ENCODE measurements at places on chromosomes 13 and 19.
A peak's percentile ranks its signal among the peaks of the same experiment; 100 is the strongest.

DNA sequence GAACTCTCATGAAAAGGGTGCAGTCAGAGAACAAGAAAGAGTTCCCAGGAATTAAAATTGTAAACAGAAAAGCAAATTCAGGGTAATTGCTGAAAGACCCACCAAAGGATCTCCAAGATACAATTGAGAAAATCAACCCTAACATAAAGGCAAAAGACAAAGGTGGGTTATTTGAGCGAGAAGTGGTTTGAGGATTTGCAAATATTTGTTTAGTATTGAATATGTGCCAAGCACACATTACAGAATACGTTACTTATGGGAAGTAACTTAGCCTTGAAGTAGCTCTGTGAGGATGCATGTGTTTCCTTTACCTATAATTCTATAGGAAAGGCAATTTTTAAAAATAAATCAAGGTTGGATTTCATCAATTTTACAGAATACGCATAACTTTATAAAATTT lies 10.0 kb upstream of the CEACAM21 start:
- DNase-seq = no peak

DNA sequence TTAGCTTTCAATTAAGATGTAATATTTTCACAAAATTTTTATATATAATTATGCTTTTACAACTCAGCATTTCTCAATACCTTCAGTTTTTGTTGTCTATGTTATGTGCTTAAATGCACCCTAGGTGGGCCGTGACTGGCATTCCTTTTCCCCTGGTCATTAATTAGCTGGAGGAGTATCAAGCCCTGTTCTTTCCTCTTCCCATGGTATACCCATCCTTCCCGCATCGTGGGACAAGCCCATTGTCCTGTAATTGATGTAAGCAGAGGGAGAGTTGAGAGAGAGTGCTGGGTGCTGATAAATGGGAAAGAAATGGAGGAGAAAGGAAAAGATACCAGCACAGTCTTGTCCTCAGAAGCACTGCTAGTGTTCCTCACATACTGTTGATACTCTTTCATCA lies 591.7 kb downstream of the GPC6 start:
- DNase-seq = no peak

- DNase-seq = no peak
These were observed at the start of gene TMTC4 for GRCh38 chr13:100674572-100674871. Gene TMTC4, minus strand, starts transcription at chr13:100674795. Its CDS starts 4,433 bp downstream, at chr13:100670362.

GRCh38 chr19:56105090-56105701 lies 15.9 kb downstream of the ZNF787 start:
- DNase-seq = peak; percentile 79

DNA sequence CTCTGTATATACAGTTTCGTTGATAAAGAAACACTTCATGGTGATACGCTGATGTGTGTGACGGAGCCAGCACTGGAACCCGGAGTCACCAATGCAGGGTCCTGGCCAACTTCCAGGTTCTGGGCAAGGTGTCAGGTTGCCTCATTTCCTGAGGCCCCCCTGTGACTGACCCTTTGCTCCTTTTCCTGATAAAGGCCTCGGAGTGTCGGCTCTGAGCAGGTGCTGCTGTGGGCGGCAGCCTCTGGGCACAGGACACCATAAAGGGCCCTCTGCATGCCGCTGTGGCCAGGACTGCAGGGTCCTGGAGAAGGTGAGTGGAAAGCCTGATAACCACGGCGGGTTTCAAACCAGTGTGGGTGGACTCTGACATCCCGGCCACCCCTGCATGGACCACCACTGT lies 17.3 kb upstream of the MYDGF start:
- DNase-seq = no peak
